ENCODE measurements at places on chromosomes 5 and 9.

DNA sequence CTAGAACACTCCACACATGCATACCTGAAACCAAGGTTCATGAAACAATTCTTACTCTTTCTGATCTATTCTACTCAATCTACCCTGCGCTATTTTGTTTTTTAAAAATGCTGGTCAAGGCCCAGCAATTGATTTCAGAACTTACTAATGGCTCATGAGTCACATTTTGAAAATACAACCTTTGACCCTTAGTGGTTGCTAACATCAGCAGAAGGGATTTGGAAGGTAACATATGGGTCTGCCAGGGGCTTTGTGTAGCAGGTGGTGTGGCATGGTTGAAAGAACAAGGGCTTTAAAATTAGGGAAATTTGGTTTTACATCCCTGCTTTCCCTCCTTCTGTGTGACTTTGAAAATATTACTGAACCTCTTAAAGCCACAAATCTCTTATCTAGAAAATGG is 101.4 kb downstream of the ATG10 start:
- DNase-seq, result no peak

GRCh38 chr5:150075806-150076205 is 10.5 kb downstream of the CSF1R start:
- no peak for DNase-seq

DNA sequence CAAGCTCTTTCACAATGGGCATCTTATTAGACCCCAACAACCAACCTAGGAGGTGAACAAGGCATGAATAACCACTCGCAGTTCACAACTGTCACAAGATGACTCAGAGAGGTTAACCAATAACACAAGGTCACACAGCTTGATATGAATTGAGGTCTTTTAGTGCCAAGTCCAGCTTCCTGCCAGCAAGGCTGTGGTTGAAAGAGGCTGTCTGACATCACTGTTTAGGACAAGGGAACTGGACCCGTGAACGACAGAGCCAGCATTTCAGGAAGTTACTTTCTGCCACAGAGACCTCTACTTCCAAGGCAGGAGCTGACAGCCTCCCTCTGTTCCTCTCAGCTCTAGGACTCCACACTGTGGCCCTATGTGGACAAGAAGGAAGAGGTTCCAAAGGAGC is 53.4 kb upstream of the ALDH1B1 start:
- no peak for DNase-seq

DNA sequence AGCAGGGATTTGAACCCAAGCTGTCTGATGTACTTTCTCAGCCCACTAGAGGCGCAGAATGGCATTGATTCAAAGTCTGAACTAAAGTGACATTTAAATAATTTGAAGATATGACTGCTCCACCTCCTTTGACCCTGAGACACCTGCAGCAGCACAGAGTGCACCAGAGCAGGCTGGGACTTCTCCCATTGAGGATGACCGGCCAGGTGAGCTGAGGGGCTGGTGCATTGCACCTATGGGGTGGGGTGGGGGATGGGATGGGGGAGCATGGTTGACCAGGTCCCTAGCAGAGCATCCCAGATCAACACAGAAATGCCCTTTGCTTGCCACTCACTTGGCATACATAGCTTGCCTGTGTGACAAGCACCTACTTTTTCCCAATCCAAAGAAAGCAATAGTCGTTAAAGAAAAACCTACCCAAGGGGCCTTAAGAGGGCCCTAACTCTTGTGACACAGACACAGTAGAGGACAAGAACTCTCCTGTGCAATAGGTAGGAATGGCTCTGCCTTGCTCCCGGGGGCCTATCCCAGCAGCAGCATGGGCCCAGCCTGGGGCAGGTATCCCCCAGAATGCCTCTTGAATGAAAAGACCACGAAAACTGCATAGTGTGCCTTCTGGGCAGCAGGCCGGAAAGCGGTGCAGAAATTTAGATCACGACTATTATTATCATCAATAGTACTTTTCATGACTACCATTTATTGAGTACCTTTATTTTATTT is 6.5 kb downstream of the SH3PXD2B start:
- no peak for DNase-seq
